ENCODE measurements at places on chromosomes 11 and 22.

DNA sequence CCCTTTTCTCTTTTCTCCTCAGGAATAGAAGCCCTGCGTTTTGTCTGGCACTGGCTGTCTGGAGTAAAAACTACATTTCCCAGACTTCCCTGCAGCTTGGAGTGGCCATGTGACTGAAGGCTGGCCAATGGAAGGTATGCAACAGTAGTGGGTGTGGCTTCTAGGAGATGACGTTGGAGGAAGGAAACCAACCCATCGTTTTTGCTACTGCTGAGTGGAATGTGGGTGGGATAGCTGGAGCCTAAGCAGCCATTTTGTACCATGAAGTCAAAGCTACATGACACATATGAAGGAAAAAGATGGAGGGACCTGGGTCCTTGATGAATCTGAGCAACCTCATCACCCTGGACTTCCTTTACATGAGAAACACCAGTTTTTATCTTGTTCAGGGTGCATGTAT lies 19.6 kb downstream of the FGF3 start:
- no peak for DNase-seq

GRCh38 chr11:15863411-15863810 lies 492.9 kb downstream of the SOX6 start:
- no peak for DNase-seq

DNA sequence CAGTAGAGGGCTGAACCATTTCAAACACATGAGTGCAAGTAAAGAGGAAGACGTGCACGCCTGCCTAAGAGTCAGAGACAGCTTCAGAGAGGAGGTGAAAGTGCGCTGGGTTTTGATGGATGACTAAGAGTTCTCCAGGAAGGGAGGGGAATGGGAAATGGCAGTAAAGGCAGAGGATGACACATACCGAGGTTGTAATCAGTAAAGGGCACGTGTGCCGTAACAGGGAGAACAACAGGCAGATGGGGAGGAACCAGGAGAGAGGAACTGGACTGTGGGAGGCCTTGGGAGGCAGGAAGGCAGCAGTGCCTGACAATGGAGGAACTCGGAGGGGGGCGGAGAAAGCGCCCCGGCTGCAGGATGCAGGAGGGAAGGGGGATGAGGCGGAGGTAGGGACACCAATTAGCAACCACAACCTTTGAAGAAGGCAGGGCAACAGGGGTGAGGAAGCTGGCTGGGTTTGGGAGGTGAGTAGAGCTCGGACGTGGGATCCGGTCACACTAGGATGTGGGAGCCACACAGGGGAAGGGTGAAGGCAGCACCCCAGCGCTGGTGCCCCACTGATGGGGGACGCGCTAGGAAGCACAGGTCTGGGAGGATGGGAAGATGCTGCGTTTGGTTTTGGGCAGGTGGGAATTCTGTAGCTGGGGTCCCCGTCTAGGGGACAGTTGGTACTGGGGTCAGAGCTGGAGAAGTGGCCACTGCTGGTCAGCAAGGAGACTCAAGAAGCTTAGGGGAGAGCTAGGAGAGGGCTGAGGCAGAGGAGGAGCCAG lies 67.4 kb downstream of the SCUBE1 start:
- no peak for DNase-seq

GRCh38 chr11:17353821-17354600 lies 2.4 kb downstream of the NCR3LG1 start:
- no peak for DNase-seq

GRCh38 chr22:27310966-27311697 lies 490.4 kb downstream of the MN1 start:
- DNase-seq, result no peak

Measured in tibial nerve (tissue), 4 donors.